ENCODE measurements at places on chromosomes 1 and 21.

GRCh38 chr21:31267644-31268043 lies 76.4 kb downstream of the TIAM1 start:
- DNase-seq, result no peak

DNA sequence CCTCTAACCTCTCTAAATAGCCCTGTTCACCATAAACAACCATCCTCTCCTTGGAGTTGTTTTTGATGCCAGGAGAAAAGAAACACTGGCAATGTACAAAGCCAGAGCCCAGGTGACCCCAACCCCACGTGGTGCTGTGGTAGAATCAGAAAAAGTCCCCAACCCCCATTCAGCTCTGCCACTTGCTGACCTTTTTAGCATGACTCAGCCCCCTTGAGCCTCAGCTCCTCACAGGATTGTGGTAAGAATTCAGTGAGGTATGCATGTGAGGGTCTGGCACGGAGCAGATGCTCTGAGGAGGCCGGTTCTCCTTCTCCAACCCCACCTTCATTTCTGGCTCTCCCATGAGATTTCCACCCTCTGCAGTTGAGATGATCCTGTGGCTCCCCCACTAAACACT lies 11.1 kb upstream of the CHI3L1 start:
- DNase-seq, result no peak

DNA sequence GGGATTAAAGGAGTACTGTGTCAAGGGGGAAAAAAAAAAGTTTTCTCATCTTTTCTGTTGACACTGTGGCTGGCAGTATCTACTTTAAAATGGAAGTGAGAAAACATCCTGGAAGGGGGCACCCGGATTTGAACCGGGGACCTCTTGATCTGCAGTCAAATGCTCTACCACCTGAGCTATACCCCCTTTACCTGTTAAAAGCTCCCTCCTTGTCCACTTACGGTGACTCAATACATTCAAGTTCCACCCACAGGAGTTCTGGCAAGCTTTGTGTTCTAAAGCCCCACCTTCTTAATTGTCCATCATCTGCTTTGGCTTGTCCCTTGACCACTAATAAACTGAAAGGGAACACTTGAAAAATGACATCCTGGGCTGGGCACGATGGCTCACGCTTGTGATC lies 68.2 kb downstream of the FNBP1L start:
- DNase-seq, result no peak

GRCh38 chr1:213020016-213020415 lies 4.3 kb upstream of the ANGEL2 start:
- no peak for DNase-seq

DNA sequence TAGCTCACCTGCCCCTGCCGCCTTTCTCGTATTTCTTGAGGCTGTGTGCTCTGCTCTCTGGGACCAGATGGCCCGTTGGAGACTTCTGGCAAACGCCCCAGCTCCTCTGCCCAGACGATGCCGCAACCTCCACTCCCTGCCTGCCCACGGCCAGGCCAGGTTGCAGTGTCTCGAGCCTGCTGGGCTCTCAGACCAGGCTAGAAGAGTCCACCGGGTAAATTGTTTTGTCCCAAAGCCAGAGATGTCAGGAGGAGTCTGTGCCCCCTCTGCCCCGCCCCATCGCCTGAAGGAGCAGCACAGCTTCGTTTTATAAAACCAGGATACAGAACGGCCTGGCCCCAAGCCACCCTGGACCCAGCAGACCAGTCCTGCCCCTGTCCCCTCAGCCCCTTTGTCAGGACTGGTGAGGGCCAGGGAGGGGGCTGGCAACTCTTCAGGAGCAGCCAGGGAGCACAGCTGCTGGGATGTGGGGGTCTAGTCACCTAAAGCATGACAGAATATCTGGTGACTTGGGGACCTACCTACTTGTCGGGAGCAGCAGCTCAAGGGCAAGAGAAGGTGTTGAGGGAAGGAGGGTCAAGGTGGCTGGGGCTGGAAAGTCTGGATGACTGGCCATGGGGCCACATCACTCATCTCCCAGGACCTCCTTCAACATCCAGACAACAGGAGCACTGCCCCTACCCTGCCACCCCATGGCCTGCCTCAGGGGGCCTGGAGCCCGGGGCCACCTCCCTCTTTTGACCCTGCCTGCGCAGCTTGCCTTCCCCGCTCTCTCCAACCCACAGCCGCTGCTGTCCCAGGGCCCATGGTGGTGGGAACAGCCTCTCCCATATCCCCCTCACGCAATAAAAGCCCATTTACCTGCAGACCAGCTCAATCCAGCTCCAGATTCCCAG lies 33.9 kb upstream of the LBR start:
- no peak for DNase-seq

GRCh38 chr1:233061265-233061664 lies 110.9 kb downstream of the NTPCR start:
- DNase-seq, result no peak

- no peak for DNase-seq
Measured at GRCh38 chr1:82632155-82632554, 831.4 kb downstream of the ADGRL2 start.

GRCh38 chr1:174218983-174219382 lies 59.7 kb downstream of the RABGAP1L start:
- no peak for DNase-seq

- DNase-seq, result no peak
Measured at GRCh38 chr1:12148160-12148957, 18.4 kb upstream of the TNFRSF1B start.

DNA sequence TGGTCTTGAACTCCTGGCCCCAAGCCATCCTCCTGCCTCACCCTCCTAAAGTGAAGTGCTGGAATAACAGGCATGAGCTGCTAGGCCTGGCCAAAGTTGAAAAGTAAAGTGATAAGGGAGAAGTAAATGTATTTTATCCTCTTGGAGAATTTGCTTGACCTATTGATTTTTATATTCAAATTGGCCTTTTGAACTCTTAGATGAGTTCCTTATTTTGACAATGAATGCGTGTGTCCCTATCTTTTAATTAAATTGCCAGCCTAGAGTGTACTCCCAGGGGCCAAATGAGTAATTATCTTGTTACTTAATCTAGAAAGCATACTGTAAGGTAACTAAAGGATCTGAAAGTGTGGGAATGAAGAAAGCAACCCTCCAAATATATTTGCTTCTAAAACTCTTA lies 11.4 kb downstream of the RNF11 start:
- DNase-seq, result no peak

DNA sequence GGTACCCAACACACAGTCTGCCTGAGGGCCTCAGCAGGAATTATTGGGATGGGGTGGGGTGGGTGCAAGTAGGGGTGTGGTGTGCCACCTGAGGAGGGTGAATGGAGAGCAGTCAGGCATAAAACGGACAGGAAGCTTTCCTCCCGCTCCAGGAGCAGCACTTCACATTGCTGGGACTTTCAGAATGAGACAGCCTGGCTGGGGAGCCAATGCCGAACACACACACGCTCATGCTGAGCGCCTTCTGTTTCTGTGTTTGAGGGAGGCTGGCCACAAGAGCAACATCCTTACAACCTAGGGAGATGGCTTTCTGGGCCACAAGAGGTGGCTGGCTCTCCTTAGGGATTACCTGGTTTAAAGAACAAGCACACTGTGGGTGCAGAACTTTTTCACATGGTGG lies 98.0 kb downstream of the LAMC2 start:
- no peak for DNase-seq

- no peak for DNase-seq
Measured at GRCh38 chr1:112110031-112110430, 120.6 kb upstream of the KCND3 start.

DNA sequence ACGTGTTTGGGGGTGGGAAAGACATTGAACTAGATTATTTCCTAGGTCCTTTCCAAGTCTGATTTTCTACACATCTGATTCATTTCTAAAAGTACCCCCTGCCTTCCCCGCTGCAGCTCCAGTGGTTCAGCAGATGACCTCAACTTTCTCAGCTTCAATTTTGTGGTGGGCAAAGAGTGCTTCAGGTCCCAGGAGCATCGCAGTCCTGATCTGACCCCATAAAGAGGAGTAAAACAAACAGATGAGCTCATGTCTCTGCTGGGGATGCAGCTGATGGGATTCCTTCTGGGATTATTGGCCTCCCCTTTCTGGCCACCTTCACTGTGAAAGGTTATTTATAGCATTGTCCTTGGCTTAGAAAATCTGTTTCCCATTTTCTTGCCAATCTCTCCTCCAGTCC lies 337.0 kb upstream of the PLXNA2 start:
- DNase-seq, result no peak

DNA sequence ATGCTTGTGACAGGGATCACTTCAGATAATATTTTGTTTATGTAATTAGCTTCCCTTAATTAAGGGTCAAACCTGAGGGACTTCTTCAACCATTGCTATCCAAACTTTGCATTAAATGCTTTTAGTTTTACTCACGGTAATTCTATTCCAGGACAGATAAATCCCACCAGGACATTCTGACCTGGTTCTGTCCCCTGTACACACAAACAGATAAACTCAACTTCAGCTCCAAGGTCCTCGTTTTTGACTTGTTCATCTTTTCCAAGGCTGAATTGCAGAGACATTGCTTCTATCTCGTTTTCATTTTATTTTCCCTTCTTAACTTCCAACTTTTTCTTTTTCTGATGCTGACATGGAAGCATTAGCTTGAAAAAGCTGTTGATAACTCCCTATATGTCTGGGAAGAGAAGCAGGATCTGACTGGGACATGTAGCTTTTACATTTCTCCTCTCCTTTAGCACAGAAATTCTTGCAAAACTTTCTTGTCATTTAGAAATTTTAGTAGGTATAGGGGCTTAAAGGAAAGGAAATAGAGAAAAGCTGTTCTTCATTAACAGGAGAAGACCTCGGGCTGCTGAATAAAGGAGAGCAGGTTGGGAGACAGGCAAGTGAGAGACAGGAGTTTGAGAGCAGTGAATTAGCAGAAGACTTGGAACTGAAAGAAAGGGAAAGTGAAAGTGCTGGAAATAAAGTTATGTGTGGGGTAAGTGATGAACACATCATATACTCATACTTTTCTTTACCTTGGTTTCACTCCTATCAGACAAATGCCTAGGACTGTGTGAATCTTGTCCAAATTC lies 231.7 kb upstream of the B3GALT2 start:
- DNase-seq, result no peak

DNA sequence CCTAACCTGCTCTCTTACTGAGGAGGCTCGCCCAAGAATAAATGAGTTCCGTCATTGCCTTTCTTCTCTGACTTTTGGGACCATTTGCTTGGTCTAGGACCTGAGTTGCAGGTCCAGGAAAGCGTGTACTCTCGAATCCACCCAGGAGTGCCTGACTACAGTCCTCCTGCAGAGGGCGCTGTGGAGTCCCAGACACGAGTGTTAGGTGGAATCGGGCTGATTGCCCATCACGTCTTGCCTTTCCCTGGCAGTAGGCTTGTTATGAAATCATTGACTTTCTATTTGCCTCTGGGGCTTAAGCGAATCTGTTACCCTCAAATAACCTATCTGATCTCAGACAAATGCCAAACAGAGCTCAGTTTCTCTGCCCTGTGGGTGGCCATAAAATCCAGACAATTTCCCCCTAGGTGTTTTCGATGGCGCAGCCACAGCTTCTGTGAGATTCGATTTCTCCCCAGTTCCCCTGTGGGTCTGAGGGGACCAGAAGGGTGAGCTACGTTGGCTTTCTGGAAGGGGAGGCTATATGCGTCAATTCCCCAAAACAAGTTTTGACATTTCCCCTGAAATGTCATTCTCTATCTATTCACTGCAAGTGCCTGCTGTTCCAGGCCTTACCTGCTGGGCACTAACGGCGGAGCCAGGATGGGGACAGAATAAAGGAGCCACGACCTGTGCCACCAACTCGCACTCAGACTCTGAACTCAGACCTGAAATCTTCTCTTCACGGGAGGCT lies at the start of gene IL20:
Gene IL20, plus strand, starts transcription at position 685 of the 733 bp plus-strand sequence. CDS start 230 bp downstream, outside the sequence.
- DNase-seq, result peak; percentile 84

GRCh38 chr1:23244256-23244761 lies 27.0 kb upstream of the HTR1D start:
- DNase-seq, result no peak

- DNase-seq, result peak; percentile 64
Measured at GRCh38 chr1:22039594-22040285, 12.8 kb upstream of the CDC42 start.

- DNase-seq, result no peak
Measured at GRCh38 chr1:48061162-48062136, 64.3 kb upstream of the TRABD2B start.

- DNase-seq, result no peak
Measured at GRCh38 chr21:36487641-36488307, 7.9 kb upstream of the CLDN14 start.

DNA sequence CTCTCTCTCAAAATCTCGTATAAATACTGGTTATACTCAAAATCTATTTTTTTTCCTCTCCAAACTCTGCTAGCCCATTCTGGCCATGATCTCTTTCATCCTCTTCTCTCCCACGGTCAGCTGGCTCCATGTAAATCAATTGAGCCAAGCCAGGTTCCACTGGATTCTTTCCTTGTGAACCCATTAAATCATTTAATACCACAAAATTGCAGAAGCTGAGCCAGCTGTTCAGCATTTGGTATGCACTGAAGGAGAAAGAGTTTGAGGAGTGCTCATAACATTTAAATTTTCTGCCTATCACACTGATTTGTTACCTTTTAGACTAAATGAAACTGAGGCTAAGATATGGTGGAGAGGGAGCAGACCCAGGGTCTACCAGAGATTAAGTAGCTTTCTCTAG lies 29.1 kb upstream of the TADA1 start:
- no peak for DNase-seq

DNA sequence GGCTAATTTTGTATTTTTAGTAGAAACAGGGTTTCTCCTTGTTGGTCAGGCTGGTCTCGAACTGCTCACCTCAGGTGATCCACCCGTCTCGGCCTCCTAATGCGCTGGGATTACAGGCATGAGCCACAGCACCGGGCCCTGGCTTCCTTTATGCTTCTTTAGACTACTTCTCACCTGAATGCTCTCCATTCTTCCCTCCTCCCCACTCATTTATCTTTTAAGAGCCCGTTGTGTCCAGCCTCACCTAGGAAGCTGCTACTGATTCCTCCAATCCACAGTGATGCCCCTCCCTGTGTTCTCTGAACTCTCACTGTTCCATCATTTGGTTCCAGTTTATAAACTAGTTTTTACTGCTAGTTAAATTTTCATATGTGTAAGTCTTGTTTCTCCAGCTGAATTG lies 44.9 kb upstream of the NR5A2 start:
- DNase-seq, result no peak

DNA sequence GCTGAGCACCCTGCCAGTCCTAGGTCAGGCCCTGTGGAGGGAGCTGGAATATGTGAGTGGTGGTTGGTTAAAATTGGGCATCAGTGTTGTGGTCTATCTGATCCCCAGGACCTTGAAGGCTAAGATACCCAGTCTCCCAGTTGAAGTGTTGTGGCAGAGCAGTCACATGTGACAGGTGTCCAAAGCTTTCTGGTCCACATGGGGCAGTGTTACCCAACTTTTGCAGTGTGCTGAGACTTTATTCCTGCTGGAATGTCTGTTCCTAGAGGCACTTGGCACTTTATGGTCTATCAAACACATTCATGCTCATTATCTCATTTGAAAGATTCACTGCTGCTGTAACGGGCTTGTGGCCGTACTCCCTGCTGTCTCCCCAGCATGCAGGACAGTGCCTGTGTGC lies 21.0 kb upstream of the LORICRIN start:
- DNase-seq, result no peak

DNA sequence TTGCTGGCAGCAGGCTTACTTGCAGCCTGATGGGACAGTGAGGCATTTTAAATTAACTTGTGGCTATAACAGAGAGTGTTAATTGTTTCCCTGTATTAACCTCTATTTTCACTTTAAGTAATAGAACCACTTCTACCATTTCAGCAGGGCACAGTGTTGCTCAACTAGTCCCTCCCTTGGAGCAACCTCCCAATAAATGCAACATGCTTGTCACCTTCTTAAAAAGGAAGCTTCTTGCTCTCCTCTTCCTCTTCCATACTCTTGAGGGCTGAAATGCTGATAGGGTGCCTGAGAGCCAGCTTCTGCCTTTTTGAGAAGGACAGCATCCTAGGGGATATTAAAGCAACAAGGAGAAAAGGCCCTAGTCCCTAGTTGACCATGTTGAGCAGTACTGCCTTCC lies 52.1 kb downstream of the C4BPA start:
- no peak for DNase-seq
